IgD-negative memory B cell (primary cell): ENCODE measurements at places on chromosomes 2 and 18. TPM values are rescaled to one million over a fixed set of nuclear protein-coding genes. Genes with fewer than 3 reads are reported as not detected.

Gene GPR75
- 0.10 TPM for polyA plus RNA-seq

Gene HOXD13
- polyA plus RNA-seq, result not detected

Gene GAREM2
- polyA plus RNA-seq, result 0.19 TPM

Gene CHRND
- not detected for polyA plus RNA-seq

Gene ERLEC1
- polyA plus RNA-seq, result 23.7 TPM

Gene NOL4
- polyA plus RNA-seq, result not detected

Gene BOLL
- polyA plus RNA-seq, result not detected

Gene CYP26B1
- polyA plus RNA-seq, result not detected

Gene EGR4
- 0.26 TPM for polyA plus RNA-seq
